ENCODE measurements at places on chromosomes 4 and X.

DNA sequence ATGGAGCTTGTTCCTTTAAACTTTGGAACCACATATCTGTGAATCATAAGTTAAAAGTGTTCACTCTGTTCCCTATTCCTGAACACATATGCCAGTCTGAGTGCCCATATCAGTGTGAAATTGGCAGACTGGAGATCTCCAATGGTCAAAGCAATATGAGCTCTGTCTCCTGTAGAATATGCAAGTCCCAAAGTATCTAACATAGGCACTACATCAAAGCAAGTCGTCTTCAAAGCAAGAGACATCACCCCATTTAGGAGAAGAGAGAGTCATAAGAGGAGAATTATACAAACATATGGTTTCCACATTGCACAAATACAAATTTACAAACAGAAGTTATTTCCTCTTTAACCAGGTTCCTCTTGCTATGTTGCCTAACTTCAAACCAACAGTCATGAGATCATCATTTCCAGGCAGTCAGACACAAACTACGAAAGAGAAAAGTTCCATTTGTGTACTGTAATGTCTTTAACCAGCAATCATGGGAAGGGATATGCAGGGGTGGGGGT lies 9.9 kb upstream of the GK start:
- DNase-seq, result peak; percentile 49

DNA sequence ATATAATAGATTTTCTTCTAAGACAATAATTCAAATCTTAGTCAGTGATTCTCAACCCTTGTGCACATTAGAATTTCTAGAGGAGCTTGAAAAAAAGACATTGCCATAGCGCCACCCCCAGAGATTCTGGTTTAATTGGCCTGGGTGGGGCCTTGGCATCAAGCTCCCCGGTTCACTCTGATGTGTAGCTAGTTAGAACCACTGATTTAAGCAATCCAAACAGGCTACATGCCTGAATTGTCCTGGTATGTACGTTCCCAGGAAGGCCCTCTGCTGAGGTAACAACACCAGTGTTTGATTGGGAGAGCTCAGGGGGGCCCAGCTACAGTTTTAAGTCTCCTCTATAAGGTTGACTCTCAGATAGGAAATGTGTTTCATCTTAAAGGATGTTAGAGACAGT lies 1.3 kb upstream of the ATP10D start:
- DNase-seq, result no peak

DNA sequence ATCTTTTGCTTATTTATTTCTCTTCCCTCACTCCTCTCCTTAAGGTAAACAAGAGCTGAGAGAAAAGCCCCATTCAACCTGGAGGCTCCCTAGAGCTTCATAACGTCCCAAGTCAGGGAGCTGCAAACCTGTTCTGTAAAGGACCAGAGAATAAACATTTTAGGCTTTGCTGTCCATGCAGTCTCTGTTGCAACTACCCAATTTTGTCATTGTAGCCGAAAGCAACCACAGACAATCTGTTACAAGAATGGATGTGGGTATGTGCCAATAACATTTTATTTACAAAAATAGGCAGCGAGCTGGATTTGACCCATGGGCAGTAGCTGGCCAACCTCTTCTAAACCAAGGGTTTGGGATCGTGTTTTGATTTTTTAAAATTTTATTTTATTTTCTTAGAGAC lies 71.3 kb upstream of the TBL1X start:
- DNase-seq, result no peak

DNA sequence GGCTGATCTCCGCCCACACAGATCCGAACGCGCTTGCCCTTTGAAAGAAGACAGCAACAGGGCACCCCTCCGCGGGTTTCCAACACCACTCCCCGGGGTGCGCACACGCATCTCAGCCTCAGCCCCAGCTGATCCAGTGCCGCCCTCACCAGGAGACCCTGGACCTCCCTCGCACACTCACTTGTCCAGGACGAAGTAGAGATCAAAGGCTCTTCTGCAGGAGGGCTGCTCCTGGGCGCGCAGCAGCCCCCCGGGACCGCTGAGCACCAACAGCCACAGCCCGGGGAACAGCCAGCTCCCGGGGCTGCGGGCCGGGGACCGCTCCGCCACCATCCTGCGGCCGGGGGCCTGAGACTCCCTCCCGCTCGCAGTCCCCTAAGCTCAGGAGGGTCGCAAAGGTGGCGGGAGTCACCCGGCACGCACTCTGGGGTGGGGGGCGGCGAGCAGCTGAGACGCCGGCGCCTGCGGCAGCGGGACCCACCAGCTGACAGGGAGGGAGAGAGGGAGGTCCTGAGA lies 743 bp downstream of the ANTXR2 start:
- no peak for DNase-seq

DNA sequence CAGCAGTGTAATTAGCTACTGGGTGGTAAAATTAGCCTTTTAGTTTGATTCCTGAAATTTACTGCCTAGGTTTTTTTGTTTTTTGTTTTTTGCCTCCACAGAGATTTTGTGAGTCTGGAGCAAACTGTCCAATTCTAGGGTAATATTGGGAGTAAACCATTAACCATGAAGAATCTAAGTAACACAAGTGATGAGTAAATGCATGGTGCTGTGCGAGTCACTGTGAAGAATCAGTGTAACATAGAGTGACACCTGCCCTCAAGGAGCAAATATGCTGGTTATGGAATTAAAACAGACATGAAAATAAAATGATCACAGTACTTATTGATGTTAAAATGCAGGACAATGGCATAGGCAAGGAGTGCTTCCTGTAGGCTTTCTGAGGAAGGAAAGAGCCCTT lies 60.1 kb downstream of the LRP2BP start:
- no peak for DNase-seq

DNA sequence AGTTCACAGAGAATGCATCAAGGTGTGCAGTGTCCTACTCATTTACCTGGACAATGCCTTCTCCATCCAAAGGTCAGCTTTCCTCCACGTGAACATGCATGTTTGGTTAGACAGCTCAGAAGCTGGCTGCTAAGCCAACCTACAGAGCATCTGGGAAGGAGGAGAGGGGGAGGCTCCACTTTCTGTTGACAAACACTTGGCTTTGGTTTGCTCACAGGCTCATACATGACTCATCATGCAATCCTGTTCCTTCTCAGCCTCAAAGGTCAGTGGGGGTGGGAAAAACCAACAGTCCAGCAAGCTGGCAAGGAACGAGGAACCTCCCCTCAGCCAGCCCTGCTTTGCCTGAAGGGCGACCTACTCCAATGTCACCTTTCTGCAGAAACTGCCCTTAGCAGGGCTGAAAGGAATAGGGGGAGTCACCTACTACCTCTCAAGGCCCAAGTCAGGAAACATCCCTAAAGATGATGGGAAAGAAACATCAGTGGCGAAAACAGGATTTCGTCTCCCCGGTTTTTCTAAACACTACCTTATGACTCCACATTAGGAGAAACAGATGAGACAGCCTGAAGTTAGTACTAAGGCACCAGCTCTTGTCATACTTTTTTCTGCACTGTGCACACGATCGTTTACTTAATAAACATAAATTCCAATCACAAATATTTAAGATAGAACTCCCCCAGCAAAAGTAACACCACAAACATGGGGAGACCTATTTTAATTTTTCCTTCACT lies 37.9 kb downstream of the RELL1 start:
- peak; percentile 31 for DNase-seq

GRCh38 chr4:85298037-85298436 lies 176.9 kb upstream of the ARHGAP24 start:
- DNase-seq, result no peak

- DNase-seq, result no peak
Measured at GRCh38 chr4:101232074-101232776, 115.1 kb downstream of the PPP3CA start.

- no peak for DNase-seq
Measured at GRCh38 chrX:110000847-110001713, 1.8 kb upstream of the TMEM164 start.

- no peak for DNase-seq
Measured at GRCh38 chr4:126238013-126238412, 923.3 kb downstream of the FAT4 start.

GRCh38 chrX:130594453-130594916 lies 192.7 kb downstream of the RBMX2 start:
- DNase-seq, result no peak

DNA sequence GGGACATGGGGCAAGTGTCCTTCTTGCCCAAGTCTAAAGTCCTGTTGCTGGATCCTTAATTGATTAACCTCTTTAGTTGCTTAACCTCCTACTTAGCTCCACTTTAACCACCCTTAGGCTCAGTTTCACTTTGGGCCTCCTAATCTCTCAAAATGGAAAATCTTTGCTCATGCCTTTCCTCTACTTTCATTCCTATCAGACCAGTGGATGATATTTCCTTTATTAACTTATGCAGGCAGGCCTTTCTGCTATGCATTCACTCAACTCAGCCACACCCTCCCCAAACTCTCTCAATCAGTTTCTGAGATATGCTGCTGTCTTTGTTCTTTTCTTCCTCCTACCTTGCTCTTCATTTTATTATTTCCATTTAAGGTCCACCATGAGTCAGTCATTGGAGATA lies 14.4 kb upstream of the ARSJ start:
- no peak for DNase-seq

GRCh38 chr4:116055857-116056827 lies 942.7 kb upstream of the NDST4 start:
- no peak for DNase-seq

GRCh38 chrX:57640674-57641016 lies 39.4 kb downstream of the NLRP2B start:
- DNase-seq, result no peak

DNA sequence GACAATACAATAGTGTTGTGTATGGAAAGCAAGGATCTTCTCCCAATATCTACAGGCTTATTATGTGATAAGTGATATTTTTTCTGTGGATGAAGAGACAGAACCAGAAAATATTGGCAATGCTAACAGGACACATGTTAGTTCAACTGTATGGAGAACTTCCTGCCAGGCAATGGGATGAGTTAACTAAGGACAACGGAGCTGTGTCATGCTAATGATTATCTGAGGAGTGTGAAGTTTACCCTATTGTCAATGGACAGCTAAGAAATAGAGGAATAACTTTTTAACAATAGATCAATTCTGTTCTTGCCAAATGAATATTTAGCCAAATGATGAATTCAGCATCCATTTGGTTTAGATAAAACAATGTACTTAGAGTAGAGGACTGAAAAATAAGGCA lies 180.0 kb downstream of the GALNTL6 start:
- no peak for DNase-seq

DNA sequence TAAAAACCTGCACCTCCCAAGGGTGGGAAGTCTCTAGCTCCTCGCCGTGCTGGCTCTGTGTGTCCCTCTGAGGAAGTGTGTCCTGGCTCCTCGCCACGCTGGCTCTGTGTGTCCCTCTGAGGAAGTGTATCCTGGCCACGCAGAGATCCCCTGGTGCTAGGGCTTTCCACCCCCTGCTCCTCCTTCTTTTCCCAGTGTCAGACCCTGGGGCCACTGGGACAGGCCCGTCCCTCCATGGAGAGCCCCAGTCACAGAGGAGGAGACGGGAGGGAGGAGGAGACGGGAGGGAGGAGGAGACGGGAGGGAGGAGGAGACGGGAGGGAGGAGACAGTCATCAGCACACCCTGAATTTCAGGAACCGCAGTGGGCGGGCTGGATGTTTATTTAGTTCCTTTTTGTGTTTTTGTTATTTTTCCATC lies 53.8 kb upstream of the HGFAC start:
- no peak for DNase-seq

DNA sequence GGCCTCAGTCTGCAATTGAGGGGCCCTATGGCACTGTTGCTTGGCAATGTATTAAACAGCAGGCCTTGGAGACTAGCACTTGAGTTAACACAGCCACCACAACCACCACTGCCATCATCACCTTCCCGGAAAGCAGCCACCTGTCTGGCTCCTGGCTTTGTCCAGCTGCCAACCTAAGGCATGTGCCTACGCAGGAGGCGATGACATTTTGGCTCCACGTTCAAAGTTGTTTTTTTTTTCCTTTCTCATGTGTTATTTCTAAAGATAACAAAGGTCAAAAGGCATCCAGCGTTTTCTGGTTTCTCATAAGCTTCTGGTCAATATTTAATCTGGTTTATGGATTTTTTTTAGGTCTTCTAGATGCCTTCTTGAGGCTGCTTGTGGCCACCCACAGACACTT lies 7.5 kb downstream of the CLDN2 start:
- no peak for DNase-seq

- DNase-seq, result no peak
Measured at GRCh38 chrX:154308108-154308946, 12.7 kb downstream of the TKTL1 start.

DNA sequence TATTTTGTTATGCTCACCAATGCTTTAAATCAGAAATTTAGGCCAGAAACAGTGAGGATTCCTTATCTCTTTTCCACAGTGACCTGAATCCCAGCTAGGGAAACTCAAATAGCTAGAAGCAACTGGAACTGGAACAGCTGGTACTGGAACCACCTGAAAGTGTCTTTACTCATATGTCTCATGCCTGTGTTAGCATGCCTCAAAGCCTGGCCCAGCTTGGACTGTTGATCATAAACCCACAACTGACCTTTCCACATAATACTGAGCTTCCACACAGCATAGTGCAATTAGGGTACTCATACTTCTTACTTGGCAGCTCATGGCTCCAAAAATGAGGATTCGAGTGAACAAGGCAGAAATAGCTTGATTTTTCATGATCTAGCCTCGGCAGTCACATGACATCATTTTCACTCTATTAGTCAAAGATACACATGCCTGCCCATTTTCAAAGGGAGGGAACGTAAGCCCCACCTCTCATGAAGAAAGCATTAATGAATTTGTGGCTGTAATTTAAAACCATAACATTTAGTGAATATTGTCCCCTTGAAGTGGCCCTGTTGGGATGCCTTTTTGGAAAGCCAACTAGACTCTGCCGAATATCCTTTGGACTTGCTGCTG lies 80.8 kb upstream of the ACSL1 start:
- no peak for DNase-seq

DNA sequence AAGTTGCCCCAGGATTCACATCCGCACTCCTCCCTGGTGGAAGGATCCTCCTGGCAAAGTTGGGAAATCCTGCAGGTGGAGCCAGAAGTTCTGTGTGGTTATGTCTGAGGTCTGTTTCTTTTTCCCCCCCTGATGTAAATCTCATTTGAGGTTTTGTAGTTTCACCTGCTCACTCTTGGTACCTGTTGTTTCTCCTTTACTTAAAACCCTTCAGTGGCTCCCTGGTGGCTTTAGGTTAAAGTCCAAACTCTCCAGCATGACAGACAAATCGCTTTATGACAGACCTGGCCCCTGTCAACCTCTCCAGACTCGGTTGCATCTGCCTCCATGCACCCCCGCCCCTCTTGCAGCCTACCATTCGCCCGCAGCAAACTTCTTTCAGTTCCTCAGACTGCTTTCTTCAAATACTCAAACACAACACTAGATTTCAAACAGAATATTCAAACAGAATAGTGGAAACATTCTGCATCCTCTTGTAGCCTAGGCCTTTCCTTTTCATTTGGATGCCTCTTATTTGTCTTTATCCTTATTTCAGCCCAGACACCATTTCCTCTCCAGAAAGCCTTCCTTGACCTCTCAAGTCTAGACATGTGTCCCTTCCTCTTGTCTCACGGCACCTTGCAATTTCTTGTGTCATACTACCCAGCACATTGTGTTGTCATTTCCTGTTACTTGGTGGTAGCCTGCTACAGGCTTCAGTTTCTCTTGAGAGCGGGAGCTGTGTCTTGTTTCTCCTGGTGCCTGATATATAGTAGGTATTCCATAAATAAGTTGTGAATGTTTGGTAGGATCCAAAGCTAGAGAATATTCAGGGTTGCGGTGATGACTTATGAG lies 24.8 kb downstream of the IL13RA1 start:
- DNase-seq, result no peak
